ENCODE measurements at places on chromosomes 5 and 9.

GRCh38 chr5:9046756-9047481 is 499.0 kb downstream of the SEMA5A start:
- DNase-seq = peak; percentile 93

- DNase-seq = no peak
These were observed 33.8 kb upstream of the PANK3 start for GRCh38 chr5:168612996-168613395.

GRCh38 chr5:151056379-151057325 is 24.2 kb downstream of the TNIP1 start:
- no peak for DNase-seq

- DNase-seq = no peak
These were observed 69.4 kb downstream of the PPIC start for GRCh38 chr5:122967085-122967484.

DNA sequence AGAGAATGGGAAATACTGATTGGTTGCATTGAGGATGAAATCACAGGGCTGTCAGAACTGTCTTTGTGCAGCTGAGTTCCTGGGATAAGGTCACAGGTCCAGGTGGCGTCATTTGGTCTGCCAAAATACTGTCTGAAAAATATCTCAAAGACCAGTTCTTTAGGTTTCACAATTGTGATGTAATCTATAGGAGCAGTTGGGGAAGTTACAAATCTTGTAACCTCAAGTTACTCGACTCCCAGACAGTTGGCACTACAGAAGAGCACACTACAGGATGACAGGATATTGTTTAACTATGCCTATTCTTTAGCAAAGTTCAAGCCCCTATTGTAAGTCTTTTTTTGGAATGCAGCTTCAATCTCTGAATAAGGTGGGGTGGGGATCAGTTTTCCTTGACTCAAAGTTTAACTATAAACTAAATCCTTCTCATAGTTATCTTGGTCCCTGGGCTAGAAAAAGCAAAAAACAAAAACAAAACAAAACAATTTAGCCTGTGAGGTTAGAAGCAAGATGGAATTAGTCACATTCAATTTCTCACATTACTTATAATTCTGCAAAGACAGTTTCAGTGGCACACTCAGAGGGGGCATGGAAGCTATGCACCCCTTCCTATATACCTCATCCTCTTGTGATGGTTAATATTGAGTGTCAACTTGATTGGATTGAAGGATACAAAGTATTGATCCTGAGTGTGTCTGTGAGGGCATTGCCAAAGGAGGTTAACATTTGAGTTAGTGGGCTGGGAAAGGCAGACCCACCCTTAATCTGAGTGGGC is 276.0 kb downstream of the AUH start:
- DNase-seq = peak; percentile 47

DNA sequence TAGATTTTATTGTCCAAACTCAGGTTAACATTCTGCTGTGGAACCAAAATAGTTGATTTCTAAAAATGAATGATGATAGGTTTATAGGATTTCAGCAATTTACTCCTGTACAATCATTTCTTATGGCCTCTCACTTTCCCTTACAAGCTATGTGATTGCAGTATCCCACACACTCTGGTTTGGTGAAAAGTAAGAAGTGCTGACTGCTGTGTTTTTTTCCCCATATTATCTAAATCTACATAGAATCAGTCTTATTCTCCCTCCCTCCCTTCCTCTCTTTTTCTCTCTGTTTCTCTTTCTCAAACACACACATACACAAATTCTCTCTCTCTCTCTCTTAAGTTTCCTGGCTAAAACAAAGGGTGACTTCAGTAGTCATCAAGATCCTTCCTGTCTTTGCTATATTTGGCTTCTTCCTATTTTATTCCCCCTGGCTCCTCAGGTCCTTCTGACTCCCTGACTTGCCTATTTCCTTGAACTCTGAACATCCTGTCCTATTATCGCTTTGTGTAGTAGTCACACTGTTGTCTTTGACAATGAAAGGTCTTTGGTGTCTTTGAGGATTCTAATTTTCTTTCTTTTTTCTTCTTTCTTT is 55.9 kb upstream of the HAPLN1 start:
- DNase-seq = no peak

- no peak for DNase-seq
These were observed 8.5 kb upstream of the ANKH start for GRCh38 chr5:14879937-14880589.

DNA sequence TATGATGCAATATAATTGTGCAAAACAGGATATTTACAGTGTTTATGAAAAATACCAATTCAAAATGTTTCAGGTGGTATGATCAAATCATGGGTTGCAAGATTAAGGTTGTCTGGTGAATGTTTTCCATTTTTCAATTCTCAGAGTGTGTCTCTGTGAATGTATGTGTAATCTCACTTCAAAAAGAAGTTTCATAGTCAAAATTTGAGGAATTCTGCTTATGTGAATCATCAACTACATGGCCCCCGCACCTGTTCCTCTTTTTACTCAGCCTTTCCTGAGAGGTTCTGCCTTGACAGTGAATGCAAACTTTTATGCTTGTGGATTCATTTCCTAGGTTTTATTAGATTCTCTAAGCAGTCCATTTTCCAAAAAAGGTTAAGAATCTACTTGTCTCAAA is 32.1 kb downstream of the KCTD16 start:
- no peak for DNase-seq

DNA sequence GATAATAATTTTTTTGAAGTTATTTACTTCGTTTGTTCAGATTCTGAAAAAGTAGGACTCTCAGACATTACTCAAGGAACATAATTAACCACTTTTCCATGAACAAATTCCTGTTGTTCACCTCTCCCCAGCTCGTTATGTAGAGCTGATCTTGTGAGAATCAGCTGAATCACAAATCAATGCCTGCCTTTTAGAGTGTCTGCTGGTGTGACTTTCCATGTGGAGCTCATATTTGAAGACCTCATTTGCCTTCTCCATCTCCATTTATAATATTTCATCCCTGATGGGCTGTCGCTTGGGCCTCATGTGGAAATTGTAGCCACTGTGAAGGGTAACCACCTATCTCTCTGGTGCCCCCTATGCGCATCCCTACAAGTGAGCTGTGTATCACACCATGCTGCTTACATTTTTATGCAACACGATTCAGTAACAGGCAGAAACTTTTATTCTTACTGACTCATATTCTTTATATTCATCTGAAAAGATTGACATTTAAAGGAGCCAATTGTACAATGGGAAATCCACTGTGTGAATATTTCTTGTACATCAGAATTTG is 111.3 kb downstream of the STK32A start:
- DNase-seq = no peak

DNA sequence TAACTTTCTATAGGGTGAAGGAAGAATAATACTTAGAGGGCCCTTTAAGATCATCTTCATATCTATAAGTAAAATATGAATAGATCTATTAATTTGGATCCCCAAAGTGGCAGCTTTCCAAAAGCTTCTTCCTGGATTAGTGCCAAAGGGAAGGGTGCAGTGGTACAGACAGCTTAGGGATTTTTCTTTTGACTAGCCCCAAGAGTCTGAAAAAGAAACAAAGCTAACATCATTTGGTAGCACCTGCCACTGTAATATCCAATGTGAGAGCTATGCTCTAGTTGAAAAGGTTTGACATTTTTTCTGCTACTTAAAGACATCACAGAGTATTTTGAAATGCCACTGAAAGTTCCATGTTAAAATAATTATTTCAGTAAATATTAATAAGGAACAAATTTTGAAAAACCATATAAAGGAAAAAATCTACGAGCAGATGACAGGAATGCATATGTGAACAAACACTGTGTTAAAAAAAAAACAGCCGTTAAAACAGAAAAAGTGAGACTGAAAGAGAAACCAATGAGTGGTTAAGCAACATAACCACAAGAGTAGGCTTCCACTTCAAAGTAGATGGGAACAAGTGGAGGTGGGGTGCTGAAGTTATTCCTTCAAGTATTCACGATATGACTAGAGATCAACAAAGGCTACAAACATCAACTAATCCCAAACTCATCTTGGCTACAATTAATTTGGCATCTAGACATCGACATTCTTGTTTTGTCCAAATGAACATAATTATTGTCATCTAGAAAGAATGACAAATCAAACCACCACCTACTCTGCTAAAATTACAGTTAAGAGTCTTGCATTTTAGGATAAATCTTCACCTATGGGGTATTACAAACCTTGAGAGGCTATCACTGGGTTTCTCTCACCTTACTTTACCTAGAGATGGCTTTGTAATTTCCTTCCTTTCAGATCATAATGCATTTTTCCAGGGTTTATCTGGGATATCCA is 137.5 kb downstream of the CPLANE1 start:
- no peak for DNase-seq

- DNase-seq = no peak
These were observed 367.1 kb upstream of the PDE4D start for GRCh38 chr5:60260658-60261057.

DNA sequence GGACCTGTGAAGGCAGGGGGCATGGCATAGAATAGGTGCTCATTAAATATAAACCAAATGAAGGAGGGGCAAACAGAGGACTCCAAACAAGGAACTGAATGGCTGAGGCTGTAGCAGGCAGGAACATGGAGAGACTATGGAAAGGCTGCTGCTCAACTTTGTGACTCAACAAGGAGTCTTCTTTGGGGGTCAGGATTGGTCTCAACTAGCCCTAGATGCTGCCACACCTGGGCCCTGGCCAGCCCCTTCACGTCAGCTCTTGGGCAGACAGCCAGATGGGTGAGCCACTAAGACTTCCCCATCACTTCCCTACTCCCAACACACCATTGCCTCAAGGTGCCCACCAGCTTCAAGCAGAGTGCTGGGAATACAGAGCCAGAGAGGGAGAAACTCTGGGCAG is 11.0 kb downstream of the RPP25L start:
- peak; percentile 97 for DNase-seq

Measured in epithelial cell of esophagus (primary cell).